Stimulated activated CD8-positive, alpha-beta memory T cell treated with anti-CD3 and anti-CD28 coated beads, Interleukin-7, amount 100 ng/mL, for 24 hours (primary cell): ENCODE measurements at places on chromosomes 1 and 21.

DNA sequence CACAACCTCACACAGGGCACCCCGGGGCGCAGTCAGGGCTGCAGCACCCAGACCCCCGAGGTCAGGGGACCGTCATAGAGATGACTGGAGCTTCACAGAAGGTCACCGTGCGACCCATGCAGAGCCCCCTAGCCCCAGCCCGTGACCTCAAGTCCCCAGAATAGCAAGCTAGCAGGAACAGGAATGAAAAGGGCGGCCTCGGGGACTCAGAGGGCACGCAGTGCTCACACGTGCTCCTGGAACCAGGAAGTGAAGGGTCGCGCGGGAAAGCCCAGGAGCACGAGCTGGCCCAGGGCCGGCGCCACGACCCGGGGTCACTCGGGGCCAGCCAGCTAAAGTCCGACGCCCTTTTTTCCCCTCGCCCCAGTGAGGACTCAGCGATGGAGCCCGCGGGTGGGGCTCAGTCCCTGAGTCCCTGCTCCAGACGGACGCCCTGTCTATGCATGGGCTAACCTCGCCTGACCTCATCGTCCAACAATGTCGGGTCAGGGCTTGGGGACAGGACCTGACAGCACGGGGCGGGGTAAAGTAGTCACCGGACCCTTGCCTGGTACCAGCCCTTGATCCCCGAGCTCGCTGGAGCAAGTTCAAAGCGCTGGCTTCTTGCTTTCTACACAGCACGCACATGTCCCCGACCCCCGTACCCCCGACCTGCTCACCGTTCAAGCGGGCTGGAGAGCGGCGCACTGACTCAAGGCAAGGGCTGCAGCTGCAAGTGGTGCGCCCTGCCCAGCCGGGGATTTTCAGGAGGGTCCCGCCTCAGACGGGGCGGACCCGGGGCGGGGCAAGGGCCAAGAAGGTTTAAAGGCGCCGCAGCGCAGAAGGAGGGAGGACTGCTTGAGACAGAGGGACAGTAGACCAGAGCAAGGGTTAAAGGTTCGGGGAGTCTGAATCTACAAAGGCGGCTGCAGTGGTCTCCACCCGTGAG is at the start of gene TAGLN2:
TSS of gene TAGLN2 (minus strand) at position 717 of the 928 bp plus-strand sequence. CDS start 4,998 bp downstream, outside the sequence.
- DNase-seq = peak; percentile 82

DNA sequence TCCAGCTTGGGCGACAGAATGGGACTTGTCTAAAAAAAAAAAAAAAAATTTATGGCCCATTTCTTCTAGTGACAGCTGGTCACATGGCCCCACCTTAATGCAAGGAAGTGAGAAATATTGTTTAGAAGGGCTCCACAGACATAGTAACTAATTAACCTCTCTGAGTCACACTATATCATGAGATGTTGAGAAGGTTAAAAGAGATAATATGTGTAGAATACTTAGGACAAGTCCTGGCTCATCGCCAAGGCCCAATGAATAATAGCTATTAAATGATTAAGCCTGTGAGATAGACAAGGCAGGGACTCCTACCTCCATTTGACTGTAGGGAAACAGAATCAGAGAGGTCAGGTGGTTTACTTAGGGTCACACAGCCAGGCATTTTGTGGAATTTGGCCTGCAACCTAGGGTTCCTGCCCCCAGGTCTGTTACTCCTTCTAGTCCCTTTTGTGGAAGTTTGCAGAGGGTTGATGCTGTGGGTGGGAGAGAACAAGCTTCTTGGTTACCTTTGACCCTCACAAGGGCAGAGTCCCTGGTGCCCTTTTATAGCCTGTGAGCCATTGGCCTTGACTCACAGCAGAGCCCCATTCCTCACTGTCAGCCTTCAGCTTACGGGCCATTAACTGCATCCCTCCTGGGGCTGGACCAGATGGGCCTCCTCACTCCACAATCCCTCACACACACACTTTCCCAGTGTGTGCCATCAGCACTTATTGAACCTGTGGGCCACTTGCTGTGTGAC is 48.5 kb downstream of the OPRD1 start:
- DNase-seq = no peak

DNA sequence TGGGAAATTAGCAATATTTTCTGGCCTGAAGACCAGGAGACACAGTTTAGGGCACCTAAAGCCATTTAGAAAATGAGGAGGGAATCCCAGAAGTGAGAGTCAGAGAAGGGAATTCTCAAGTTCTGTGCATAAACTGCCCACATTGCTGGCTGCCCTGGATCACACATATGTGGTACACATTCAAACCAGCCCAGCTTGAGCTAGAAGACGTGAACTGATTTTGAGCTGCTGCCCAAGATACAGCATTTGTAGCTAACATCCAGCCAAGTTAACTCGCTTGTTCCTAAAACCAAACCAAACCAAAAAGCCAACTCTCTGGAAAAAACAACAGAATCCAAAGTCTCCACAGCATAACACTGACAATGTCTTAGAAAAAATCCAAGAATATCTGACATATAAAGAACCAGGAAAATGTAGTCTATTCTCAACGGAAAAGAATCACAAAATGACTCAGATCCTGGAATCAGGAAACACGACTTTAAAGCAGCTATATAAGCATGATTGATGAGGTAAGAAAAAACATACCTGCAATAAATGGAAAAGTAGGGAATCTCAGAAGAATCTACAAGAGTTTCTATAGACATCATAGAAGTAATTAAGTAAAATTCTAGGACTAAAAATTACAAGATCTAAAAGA is 18.2 kb upstream of the QSOX1 start:
- DNase-seq = no peak

GRCh38 chr1:199242147-199242546 is 603.3 kb downstream of the PTPRC start:
- no peak for DNase-seq

DNA sequence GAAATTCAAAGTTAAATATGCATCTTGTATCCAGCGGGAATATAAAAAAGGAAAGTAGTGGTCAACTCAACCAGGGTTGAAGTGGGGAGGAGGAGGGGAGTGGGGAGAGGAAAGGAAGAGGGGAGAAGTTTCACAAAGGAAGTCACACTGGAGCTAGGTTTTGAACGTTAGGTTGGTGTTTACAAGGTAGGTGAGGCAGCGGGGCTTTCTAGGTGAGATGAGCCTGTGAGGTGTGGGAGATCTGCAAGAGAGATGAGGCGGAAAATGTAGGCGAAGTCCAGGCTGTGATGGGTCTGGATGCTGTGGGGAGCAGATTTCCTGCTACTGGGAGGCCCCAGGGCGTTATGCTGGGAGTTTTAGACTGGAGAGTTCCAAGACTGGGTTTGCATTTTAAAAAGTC is 36.1 kb upstream of the IL20 start:
- DNase-seq = no peak

DNA sequence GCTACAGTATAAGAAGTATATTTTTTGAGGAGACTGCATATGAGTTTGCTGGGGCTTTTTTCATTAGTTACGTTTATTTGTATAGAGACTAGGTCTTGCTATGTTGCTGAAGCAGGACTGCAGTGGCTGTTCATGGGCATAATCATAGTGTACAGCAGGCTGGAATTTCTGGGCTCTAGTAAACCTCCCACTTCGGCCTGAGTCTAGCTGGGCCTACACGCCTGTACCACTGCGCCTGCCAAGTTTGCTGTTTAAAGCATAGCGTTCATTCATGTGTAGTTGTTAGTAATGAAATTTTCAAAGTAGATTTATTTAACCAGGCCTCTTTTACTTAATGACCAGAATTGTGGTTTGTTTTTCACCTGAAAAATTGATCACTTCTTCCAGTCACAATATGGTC is 33.8 kb downstream of the HS2ST1 start:
- no peak for DNase-seq

- no peak for DNase-seq
Observed at GRCh38 chr21:46151989-46152926, 3.1 kb downstream of the FTCD start.

DNA sequence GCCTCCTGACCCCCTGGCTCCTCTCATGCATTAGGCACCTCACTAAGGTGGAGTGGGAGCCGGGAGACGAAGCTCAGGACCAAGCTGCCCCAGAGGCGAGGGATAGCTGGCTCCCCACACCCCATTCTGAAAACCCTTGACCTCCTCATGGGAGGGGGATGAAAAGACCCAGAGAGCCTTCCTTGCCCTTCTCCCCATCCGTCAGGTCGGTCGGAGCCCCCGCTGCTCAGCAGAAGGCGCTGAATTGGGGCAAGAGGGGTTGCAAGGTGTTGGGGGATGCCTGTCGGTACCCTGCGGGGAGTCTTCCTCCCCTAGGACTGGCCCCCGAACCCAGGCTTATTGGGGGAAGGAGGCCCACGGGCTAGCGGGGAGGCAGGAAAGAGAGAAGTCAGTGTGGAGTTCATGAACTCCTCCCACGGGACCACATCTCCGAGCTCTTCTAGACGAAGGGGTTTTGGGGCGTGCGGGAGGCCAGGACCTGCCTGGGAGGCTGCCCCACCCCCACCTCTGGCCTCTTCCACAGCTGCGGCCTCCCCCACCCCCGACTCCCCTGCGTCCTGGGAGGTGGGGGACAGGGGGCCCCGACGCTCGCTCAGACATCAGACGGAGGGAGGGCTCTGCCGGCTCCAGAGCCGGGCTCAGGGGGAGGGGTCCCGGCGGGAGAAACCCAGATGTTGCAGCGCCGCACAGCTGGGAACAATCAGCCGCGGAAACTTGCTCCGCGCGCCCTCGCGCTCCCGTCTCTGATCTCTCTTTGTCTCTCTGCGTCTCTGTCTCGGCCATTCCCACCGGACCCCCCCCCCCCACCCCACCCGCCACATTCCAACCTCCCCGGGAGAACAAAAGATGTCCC is 719 bp downstream of the MFAP2 start:
- DNase-seq = no peak

GRCh38 chr1:168467452-168467851 is 76.3 kb downstream of the XCL2 start:
- no peak for DNase-seq
